ENCODE measurements at places on chromosomes 5 and 9.

- DNase-seq = no peak
These were observed 17.6 kb downstream of the PSAT1 start for GRCh38 chr9:78314550-78314949.

DNA sequence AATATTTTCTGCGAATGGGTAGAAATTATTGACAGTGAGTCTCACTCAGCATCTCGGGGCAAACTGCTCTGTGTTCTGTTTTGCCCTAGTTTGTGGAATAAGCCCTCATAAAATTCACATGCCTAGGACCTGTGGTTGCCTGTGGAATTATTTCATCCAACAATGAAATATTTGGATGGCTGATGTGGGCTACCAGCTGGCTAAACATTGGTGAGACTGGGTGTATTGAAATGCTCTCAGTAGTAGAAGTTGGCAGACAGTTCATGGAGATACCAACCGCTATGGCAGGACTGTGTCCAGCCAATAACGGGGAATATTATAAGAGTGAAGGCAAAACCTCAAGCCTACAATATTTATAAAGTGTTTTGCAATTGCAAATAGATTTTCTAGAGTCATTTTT, 344.1 kb upstream of the RPS23 start:
- DNase-seq = no peak

DNA sequence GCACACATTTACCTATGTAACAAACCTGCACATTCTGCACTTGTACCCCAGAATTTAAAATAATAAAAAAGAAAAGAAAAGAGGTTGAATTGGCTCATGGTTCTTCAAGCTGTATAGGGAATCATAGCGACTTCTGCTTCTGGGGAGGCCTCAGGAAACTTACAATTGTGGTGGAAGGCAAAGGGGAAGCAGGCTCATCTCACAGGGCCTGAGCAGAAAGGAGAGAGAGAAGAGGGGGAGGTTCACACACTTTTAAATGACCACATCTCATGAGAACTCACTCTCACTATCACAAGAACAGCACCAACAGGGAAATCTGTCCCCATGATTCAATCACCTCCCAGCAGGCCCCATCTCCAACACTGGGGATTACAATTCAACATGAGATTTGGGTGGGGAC, 214.6 kb downstream of the CDK5RAP2 start:
- DNase-seq = no peak

DNA sequence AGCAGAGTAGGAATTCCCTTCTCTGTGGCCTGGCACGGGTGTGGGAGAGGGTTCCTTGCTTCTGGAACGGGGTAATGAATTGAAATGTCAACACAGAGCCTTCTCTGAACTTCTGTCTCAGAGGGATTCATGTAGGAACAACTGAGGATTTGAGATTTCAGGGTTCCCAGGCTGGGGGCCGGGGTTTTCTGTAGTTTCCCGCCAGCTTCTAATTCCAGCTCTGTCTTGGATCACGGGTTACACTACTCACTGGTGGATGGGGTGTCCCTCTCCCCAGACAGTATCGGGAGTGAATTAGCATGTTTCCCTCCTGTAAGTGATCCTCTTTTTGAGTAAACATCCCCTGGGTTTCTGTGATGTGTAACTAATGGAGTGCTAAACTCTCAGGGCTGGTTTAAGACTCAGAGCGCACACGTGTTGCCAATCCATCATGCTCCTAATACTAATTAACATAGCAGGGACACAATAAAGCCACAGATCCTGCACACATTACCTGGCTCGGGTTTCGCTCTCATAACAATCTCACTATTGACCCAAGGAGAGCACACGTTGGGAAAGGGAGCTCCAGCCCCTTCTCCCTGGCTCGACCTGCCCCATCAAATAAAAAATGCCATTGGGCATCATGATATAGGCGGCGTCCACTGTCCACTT, 18.1 kb upstream of the DMRT2 start:
- no peak for DNase-seq

- DNase-seq = no peak
These were observed 89.7 kb downstream of the HRH2 start for GRCh38 chr5:175747539-175748060.

DNA sequence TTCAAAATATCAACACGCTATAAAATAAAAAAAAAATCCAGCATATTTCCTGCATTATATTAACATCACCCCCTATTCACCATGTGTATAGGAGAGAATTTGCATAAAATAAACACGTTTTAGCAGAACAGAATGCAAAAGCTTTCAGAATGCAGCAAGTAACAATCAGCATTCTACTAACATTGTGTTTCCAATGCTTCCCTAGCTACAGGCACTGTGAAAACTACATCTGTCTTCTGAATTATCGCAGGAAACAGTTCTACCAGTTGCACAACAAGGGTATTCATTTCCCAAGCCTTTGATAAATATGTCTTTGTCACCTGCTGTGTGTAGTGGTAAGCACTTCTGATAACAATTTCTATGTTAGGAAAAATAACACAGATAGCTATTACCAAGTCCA, 1015.8 kb downstream of the CDH18 start:
- peak; percentile 7 for DNase-seq

DNA sequence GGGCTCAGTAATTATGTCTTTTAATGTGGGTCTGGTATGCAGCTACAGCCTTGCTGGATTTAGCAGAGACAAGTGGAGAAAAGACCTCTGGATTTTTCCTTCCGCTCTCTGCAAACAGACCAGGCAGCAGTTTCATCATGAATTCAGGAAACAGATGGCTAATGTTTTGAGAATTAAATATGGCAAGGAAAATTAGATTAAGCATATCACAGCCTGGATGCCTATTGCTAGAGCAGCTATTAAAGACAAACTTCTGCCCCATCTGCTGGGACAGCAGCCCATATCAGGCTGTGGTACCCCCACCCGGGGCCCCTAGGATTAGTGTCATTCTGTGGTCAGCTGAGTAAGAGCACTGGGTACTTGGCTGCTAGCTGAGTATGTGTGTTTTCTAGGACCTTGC, 6.2 kb downstream of the SKP2 start:
- DNase-seq = no peak

DNA sequence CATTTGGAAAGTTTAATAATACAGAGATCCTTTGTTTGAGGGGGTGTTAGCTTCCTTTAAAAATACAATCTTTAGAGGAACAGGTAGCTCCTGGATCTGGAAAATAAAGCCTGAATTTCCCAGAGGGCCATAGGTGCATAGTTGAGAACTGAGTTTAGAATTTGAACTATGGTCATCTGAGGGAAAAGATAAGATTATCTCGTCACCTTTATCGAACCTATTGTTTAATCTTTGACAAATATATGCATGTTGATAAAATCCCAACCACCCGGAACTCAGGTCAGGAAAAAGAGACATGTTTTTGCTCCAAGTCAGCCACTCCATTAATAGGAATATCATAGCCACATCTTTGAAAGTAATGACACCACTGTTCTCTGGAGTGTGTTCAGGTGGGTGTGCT, 91.7 kb upstream of the FAM169A start:
- DNase-seq = no peak

DNA sequence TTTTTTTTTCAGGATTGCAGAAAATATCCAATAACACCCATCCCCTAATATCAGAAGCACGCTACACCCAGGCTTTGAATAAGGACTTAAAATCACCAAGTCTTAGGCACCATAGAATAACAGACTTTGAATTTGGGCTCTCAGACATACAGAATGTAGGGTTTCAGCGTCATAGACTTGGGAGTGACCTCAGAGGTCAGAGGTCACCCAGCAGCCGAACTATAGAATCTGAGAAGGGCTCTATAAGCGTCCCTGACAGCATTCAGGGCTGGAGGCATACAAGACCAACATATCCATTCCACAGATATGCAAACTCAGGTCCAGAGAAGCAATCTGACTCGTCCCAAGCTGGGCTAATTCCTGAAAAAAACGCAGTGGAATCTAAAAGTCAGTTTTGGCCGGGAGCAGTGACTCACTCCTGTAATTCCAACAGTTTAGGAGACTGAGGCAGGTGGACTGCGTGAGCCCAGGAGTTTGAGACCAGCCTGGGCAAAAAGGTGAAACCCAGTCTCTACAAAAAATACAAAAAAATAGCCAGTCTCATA, 34.7 kb downstream of the SLC6A7 start:
- no peak for DNase-seq

GRCh38 chr5:7753596-7753995, 97.3 kb downstream of the CFAP90 start:
- DNase-seq = no peak

GRCh38 chr5:15995341-15996052, 184.1 kb downstream of the MARCHF11 start:
- DNase-seq = no peak

DNA sequence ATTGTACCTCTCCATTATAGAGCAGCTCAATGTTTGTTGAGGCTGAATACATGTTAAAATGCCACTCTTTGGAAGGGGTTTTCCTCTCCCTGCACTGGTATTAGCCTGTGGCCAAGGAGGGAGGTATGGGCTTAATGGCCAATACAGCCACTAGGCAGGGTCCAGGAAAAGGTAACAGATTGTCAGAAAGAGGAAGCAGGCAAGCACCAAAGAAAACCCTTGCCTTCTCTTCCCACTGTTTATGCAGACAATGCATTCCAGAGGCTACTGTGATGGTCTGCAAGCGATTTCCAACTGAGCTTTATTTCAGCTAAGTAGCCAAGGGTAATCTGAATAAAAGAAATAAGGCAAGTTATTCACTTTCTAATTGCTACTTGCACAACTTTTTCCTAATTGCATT, 95.3 kb upstream of the SLC27A6 start:
- DNase-seq = no peak

DNA sequence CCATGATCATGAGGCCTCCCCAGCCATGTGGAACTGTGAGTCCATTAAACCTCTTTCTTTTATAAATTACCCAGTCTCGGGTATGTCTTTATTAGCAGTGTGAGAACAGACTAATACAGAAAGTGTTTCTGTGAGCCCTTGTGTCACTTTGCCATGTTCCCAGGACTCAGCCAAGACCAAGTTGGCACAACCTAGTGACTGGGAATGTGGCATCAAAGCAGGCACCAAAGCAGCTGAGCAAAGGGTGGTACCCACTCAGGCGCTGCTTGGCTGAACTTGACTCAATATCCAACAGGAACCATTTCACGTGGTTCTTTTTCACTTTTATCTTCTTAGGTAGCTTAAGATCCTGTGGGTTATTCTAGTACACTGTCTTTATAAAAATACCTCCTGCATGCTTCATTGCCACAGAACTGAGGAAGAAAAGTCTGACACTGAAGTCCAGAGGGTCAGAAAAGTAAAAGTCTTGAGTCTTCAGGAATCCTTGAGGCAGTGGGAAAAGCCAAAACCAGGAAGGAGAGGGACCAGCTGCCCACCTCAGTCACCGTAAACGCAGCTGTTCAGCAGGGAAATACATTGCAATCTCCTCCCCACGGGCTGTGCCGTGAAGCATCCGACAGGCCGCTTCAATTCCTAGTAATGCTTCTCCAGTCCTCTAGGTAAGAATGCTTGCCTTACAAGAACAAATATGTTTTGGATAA, 90.5 kb upstream of the RETREG1 start:
- no peak for DNase-seq

DNA sequence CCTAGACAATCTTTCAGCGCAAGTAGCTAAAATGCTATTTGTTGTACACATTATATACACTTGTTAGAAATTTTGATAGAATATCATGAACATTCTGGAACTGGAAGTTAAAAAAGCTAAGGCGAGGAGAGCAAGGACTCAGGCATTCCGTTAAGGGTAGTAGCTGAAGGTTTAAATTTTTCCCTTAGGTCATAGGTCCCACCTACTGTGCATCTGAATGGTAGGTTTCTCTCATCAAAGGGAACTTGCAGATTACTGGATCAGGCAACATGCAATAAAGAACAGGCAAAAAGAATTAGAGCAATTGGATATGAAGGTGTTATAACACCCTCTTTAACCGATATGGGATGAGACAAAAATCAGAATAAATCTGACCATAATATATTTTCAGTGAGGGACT, 32.8 kb downstream of the TMEM161B start:
- no peak for DNase-seq

GRCh38 chr9:30476826-30477225, 1907.6 kb upstream of the ACO1 start:
- no peak for DNase-seq

DNA sequence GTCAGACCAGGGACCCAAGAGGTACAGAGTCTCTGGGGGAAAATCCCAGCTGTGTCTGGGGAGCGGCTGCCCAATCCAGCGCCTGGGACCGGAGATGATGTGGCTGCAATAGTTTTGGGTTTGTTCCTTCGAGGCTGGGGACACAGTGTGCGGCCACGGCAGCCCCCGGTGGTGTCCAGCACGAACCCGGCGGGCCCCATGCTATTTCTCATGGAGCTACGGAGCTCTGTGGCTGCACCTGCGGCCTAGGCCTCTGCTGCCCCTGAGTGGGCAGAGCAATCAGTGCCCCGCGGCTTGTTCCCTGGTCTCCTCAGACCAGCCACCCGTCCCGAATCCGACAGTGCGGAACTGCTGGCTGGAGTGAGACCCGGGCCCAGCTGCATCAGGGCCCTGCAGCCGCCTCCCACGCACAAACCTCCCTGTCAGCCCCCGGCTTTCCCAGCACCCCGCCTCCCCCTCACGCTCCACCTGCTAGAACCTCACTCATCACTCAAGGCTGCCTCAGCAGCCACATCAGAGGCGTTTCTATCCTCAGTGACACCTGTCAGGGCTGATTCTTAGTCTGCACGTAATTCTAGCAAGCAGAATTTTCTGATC, 29.0 kb downstream of the SARDH start:
- DNase-seq = peak; percentile 30

GRCh38 chr5:65961633-65962032, 35.3 kb downstream of the ERBIN start:
- DNase-seq = no peak

GRCh38 chr9:89872913-89873707, 268.3 kb downstream of the GADD45G start:
- no peak for DNase-seq

DNA sequence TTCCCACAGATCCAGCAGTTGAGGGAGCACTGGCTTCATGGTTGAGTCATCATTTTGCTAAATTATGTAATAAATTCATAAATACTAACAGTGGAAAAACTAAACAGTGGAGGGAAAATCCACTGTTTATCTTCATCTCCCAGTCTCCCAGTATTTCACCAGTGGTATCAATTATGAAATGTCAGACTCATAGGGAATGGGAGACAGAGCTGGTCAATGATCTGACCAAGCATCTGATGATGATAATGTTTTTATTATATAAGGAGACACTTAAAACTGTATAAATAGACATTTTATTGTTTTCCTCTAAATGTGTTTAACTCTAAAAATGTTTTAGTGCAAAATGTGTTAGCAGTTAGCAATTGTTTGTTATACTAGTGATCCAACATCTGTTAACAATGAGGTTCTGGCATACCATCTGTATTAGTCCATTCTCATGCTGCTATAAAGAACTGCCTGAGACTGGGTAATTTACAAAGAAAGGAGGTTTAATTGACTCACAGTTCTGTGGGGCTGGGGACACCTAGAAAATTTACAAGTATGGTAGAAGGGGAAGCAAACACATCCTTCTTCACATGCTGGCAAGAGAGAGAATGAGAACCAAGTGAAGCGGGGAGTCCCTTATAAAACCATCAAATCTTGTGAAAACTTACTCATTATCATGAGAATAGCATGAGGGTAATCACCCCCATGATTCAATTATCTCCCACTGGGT, 11.8 kb upstream of the REEP5 start:
- no peak for DNase-seq

Data from NCI-H1417 treated with DMSO at 0.1 percent for 48 hours (cell line).